ENCODE measurements at places on chromosomes 4 and X. TPM values are rescaled to one million over a fixed set of nuclear protein-coding genes. Genes with fewer than 3 reads are reported as not detected.

Gene BEX5
- polyA plus RNA-seq, result not detected

Gene POU3F4
- polyA plus RNA-seq, result not detected

Gene PRRG3
- not detected for polyA plus RNA-seq

Gene CYBB
- polyA plus RNA-seq, result 0.05 TPM

Gene SERPINA7
- polyA plus RNA-seq, result not detected

Gene CRLF2
- polyA plus RNA-seq, result not detected

Gene PRRG1
- polyA plus RNA-seq, result 13.2 TPM

Gene EVC2
- polyA plus RNA-seq, result 0.79 TPM

Gene GPC4
- polyA plus RNA-seq, result 1.2 TPM

Gene TMPRSS11A
- polyA plus RNA-seq, result not detected

Gene KCTD8
- polyA plus RNA-seq, result 0.15 TPM

Gene CSAG2
- not detected for polyA plus RNA-seq

Gene ALG13
- polyA plus RNA-seq, result 33.1 TPM

Gene USP46
- polyA plus RNA-seq, result 7.3 TPM

Gene KCNIP4
- not detected for polyA plus RNA-seq

Gene PROM1
- 0.10 TPM for polyA plus RNA-seq

GRCh38 chr4:176656108-176656507 lies 136.6 kb downstream of the VEGFC start:
- DNase-seq, result no peak

- DNase-seq, result peak; percentile 12
These were observed 68.6 kb downstream of the CHST7 start for GRCh38 chrX:46642145-46642544.

DNA sequence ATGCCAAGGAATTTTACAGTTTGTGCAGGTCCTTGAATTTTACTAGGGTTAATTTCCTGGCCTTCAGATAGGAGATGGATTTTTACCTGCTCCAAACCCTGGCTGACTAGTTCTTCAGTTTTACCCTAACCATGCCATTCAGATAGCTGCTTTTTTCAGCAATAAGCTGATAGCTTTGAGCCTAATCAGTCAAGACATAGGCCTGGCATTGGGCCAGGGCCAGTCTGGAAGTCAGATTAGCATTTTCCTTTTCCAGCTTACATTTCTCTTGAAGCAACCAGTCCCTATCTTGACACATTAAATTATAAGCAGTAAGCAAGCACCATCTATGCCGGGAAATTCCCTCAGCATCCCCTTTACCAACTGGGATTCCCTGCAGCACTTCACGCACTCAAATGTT lies 177.1 kb downstream of the ADGRA3 start:
- DNase-seq, result no peak

GRCh38 chr4:146342600-146343192 lies 128.4 kb downstream of the REELD1 start:
- no peak for DNase-seq

GRCh38 chr4:64216741-64217140 lies 192.5 kb downstream of the TECRL start:
- no peak for DNase-seq

- no peak for DNase-seq
These were observed 79.7 kb upstream of the VEGFC start for GRCh38 chr4:176872461-176872860.

GRCh38 chr4:175253184-175253902 lies 335.2 kb downstream of the ADAM29 start:
- no peak for DNase-seq

DNA sequence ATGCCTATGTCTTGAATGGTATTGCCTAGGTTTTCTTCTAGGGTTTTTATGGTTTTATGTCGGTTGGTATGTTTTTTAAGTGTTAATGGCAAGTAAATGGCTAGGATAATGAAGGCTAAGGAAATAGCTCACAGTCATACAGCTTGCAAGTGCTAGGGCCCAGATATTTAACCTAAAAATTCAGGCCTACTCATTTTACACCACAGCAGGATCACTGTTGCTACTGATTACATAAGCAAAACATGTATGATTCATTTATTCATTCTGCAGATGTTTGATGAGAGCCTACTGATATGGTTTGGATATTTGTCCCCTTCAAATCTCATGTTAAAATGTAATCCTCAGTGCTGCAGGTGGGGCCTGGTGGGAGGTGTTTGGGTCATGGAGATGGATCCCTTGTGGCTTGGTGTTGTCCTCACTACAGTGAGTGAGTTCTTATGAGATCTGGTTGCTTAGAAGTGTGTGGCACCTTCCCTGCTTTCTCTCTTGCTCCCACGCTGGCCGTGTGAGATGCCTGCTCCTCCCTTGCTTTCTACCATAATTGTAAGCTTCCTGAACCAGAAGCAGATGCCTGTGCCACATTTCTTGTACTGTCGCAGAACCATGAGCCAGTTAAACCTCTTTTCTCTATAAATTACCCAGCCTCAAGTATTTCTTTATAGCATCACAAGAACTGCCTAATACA lies 175.5 kb downstream of the MAPK10 start:
- DNase-seq, result no peak

GRCh38 chr4:25421816-25422525 lies 44.9 kb downstream of the ANAPC4 start:
- DNase-seq, result no peak

GRCh38 chr4:15786743-15787142 lies 8.6 kb downstream of the CD38 start:
- no peak for DNase-seq

DNA sequence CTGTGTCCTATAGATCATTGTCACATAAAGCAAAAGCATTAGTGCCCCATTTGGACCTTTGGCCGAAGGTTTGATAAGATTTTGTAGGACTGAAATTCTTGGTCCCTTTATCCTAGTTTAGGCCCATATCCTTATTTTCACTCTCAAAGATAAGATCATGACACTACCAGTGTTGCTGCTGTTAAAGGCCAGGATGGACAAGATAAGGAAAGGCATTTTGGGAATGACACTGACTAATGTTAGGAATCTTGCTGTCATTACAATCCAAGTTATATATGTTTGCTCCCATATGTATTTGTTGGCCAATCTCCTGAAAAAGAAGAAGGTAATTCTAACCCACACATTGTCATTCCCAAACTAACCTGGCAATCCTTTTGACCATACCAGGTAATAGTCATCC lies 101.3 kb upstream of the VAMP7 start:
- DNase-seq, result no peak

DNA sequence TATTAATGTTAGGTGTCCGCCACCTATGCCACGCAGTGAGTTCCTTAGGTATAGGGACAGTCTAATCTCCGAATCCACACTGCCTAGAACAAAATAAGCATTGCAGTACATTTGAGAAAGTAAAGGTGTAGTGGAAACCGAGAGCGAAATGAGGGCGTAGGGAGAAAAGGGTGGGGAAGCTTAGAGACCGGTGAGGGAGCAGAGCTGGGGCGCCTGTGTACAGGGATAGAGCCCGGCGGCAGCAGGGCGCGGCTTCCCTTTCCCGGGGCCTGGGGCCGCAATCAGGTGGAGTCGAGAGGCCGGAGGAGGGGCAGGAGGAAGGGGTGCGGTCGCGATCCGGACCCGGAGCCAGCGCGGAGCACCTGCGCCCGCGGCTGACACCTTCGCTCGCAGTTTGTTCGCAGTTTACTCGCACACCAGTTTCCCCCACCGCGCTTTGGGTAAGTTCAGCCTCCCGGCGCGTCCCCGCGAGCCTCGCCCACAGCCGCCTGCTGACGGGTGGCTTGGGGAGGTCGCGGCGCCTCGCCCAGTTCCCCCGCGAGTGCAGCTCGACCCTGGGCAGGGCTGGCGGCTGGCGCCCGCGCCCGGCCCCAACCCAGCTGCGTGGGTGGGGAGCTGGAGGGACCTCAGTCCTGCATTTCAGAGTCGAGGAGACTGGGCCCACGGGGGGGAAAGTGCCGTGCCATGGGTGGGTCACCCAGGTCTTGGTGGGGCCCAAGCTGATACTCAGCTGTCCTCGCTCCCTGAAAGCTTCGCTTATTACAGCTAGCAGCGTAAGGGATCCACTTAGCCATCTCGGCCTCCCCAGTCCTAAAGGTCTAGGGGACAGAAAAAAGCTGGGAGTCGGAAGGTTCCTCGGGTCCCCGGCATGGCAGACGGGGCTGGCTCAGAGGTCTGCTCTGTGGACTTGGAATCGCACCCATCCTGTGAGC lies at the start of gene ANXA3:
TSS of gene ANXA3 (plus strand) at position 351 of the 932 bp plus-strand sequence. CDS start 2,704 bp downstream, outside the sequence.
- peak; percentile 70 for DNase-seq

DNA sequence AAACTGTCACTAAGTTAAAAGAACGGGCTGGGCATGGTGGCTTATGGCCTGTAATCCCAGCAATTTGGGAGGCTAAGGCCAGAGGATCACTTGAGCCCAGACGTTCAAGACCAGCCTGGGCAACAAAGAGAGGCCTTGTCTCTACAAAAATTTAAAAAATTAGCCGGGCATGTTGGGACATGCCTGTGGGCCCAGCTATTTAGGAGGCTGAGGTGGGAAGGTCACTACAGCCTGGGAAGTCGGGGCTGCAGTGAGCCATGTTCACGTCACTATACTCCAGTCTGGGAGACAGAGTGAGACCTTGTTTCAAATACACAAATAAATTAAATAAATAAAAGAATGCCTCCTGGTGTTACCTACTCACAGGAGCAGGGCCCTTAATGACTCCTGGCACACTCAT lies 69.5 kb downstream of the APBB2 start:
- DNase-seq, result peak; percentile 68

DNA sequence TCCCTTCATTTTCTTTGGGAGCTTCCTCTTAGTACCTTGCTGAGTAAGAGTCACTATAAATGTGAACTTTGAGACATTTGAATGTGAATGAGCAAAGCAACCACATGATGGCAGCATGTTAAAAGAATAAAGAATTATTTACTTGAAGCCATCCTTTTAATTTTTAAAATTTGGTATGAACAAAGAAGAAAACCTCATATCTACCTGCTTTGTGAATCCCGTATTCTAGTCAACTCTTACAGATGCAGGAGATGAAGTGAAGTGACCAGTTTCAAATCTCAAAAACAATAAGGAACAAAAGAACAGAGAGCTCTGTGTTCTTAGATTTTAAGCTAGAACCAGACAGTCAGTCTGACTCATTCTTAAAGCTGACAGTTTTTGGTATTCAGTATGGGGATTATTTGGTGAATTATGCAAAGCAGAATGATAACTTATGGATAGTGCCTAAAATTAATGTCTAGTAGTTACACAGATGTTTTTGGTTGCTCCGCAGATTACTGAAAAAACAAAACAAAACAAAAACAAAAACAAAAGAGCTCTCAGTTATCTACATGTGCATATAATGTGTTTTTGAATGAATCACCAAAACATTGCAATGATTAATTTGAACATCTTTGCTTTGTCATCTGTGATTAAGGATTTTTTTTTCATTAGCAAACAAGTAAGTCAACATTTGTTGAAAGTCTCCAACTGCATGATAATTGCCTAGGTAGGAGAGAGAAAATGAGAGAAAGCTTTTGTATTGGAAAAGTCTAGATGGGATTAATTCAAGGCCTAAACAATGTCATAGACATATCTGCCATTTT lies 48.2 kb upstream of the H2AZ1 start:
- DNase-seq, result peak; percentile 67

DNA sequence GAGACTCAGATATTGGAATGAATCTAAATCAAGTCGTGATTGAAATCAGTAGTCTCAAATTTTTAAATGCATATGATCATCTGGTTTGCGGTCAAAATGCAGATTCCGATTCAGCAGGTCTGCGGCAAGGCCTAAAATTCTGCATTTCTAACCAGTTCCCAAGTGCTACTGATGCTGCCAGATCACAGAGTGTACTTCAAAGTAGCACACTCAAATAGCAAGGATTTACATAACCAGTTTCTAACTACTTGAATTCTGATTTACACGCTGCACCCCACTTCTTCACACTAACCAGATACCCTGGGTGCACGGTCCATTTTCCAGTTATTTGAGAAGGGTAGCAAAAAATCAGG lies 752 bp downstream of the MBTPS2 start:
- DNase-seq, result no peak

- DNase-seq, result no peak
These were observed 140.0 kb downstream of the HHIP start for GRCh38 chr4:144785961-144786360.

- DNase-seq, result no peak
These were observed 58.5 kb upstream of the NAP1L5 start for GRCh38 chr4:88756149-88756548.

DNA sequence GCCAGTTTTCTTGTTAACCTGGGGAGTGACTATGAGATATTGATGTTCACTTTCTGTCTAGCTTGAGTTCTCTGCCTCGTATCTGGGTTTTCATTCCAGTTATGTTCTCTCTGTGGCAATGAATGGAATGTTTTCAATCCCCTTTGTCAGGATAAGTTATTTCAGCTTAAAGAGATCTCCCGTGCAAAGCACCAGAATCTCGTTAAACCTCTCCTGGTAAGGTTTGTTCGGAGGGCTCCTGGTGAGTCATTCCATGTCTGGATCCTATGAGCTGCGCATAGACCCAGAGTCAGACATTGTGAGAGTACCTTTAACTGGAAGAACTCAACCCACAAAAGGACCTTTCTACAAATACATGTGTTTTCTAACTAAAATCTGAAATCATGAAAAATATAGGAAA lies 51.0 kb downstream of the KDR start:
- DNase-seq, result no peak

DNA sequence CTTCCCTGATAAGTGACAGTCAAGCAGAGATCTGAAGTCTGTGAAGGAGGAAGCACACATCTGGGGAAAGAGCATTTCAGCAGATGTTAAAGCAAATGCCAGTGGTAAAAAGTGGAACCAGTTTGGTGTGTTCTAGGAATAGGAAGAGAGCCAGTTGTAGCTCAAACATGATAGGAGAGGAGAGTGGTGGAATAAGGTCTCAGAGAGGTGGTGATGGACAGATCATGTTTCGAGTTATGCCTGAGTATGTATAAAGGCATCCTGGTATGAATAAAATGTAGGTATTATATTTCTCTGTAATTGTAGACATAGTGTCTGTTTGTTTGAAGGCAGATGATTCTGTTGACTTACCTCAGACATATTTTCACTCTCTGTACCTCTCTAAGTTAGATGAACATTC lies 89.1 kb downstream of the LARP7 start:
- no peak for DNase-seq

- DNase-seq, result no peak
These were observed 121.9 kb downstream of the RBMX2 start for GRCh38 chrX:130523460-130524394.

- DNase-seq, result no peak
These were observed 5.0 kb upstream of the SEL1L3 start for GRCh38 chr4:25867781-25868294.

- DNase-seq, result no peak
These were observed 114.2 kb downstream of the PALLD start for GRCh38 chr4:168610911-168611530.

DNA sequence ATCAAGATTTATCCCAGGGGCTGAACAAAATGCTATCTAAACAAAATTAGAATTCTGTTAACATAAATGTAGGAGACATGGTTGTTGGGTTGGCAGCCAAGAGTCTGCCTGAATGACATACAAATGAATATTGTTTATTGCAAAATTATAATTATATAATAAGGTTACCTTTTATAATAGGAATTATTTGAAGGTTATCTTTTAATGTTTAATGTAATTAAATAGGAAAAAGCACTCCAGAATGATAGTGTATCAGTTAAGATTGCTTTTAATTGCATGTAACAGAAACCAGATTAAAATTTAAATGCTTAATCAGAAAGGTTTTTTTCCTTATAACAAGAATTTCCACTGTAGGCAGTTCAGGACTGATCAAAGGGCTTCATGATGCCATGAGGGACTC lies 42.0 kb upstream of the STPG2 start:
- DNase-seq, result no peak

Measured in mammary epithelial cell (primary cell).